ENCODE measurements at places on chromosomes 6 and 20. TPM values are rescaled to one million over a fixed set of nuclear protein-coding genes. Genes with fewer than 3 reads are reported as not detected.

The FAXC gene
- 3.9 TPM for total RNA-seq

The SNX21 gene
- total RNA-seq, result 23.2 TPM

The DOK5 gene
- not detected for total RNA-seq

The PRL gene
- total RNA-seq, result not detected

The HNF4A gene
- not detected for total RNA-seq

The CLVS2 gene
- total RNA-seq, result 0.14 TPM

The MRAP2 gene
- 0.46 TPM for total RNA-seq

The OPN5 gene
- total RNA-seq, result not detected

The C6orf58 gene
- not detected for total RNA-seq

The SLC16A10 gene
- 0.09 TPM for total RNA-seq

Data from airway epithelial cell (primary cell).